Ureter (tissue), 1 donor: ENCODE measurements at places on chromosomes 5 and 9.

- DNase-seq: no peak
These were observed 36.7 kb downstream of the CNTLN start for GRCh38 chr9:17171309-17172094.

- DNase-seq: no peak
These were observed 6.3 kb downstream of the SLC35D2 start for GRCh38 chr9:96376891-96377874.

DNA sequence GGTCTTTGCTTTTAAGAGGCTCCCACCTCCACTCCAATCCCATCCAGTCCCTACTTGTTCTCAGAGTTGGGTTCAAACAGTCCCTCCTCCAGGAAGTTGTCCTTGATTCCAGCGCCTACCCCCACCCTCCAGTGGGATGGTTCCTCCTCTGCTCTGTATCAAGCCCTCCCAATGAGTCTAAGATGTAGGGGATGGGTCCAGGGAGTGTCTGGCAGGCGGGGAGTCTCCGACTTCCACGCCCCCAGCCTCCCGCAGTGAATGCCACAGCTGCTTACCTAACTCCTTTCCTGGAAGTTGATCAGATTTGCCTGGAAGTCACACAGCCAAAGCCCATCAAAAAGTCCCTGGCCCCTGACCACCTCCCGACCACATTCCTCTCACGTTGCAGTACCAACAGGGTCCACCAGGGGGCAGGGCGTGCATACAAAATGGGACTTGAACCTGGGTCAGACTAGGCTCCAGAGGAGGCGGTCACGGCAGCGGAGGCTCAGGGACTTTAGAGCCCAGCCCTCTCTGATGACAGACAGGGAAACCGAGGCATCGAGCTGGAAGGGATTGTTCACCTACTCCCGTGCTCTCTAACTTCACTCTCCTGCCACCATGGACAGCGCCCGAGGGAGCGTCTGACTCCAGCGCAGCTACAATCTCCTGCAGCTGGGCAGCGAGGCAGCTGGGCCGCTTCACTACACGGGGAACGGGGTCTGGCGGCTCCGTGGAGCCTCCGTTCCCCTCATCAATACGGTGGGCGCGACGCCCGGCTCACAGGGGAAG lies 25.0 kb upstream of the TDRD7 start:
- peak; percentile 67 for DNase-seq

DNA sequence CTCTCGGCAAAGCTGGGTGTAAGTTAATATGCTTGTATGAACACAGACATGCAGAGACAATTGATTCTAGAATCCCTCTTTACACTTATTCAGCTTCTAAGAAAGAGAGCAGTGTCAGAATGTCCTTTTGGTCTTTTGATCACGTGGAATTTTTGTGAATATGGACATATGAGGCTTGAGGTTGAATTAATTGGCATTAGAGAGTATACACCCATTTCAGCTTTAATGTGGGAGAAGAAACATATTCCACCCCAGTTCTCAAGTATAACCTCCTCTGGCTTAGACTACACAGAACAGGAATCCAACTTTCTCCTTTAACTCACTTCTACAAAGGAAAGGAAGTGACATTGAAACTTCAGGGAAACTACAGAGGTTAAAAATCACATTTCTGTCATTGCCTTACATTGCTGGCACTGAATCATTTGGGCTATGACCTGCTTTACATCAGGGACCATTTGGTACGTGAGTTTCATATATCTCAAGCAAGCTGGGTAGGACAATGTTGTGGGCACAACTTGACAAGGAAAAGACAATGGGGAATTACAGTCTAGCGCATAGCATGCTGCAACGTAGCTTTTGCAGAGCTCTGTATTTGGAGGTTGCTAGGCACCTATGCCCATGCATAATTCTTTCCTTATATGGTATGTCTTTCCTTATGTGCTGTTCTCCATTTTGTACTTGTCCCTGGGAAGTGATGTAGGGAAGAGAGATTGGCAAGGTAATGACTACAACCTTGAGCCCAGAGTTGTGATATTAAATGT lies 19.5 kb downstream of the DAB2 start:
- no peak for DNase-seq

- no peak for DNase-seq
These were observed 32.1 kb upstream of the PDCL start for GRCh38 chr9:122860319-122861142.

DNA sequence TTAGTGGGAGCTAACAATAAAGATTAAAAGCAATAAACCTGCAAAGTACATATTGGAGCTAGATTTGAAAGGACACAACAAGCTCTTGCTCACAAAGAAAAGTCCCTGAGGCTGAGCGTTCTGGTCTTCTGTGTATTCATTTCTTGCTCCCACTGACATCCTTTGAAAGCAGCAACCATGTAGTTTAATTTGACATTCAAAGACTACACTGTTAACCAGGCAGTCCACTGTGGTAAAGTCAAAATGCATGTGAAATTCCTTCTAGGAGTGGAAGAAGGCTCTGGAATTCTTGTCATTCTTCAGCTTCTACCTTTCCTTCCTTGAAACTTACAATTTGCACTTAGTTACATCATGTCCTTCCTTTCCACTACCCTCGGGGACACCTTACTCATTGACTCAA lies 480.7 kb downstream of the CSNK1G3 start:
- DNase-seq: no peak

DNA sequence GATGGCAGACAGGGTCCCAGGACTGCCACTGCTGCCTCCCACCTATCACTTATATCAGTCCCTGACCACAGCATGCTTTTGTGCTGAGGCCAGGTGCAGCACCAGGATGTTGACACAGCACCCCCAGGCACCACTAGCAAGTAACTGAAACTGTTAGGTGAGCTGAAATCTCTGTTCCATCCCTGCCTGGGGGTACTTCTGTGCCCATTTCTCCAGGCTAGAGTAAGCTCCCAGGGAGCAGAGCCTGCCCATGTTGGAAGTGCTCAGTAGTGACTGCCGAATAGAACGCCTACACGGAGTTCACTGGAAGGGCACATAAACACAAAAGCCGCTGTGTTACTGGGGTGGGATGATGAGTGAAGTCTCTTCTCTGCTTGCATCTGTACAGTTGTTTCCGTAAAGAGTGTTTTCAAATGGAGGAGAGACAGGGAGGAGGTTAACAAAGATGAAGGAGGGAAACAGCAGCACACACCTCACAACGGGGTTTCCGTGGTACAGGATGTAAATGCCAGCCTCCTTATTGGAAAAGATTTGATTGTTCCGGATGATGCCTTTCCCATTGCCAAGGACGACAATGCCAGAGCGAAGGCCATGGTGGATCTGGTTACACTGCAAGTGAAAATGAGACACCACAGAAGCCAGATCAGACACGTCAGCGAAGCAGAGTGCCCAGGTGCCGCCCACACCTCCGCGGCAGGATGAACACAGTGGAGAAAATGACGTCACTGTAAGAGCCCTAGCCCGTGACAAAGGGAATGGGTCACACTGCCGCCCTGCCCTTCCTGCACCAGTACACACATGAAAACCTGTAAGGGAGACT lies 43.1 kb downstream of the POLR1E start:
- DNase-seq: peak; percentile 46

GRCh38 chr5:127571314-127572131 lies 54.1 kb downstream of the PRRC1 start:
- no peak for DNase-seq

GRCh38 chr5:141182248-141182647 lies at the start of gene PCDHB16:
Gene PCDHB16 (plus strand): TSS chr5:141182387. CDS start chr5:141182560, 173 bp downstream.
- DNase-seq: no peak

DNA sequence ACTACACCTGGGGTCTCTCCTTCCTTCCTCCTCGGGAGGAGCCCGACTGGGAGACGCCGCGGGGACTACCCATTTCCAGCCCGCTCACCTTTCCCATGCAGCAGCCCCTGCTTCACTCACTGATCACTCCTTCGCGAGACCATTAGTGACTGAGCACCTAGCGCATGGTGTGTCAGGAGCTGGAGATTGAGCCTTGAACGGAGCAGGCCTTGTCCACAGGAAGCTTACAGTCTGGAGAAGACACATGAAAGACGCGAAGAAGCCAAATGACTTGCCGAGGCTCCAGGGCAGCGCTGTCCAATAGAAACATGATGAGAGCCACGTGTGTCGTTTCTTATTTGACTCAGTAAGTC lies 283 bp upstream of the CFAP90 start:
- DNase-seq: no peak

- DNase-seq: no peak
These were observed 120.7 kb downstream of the PCSK1 start for GRCh38 chr5:96312383-96312782.

DNA sequence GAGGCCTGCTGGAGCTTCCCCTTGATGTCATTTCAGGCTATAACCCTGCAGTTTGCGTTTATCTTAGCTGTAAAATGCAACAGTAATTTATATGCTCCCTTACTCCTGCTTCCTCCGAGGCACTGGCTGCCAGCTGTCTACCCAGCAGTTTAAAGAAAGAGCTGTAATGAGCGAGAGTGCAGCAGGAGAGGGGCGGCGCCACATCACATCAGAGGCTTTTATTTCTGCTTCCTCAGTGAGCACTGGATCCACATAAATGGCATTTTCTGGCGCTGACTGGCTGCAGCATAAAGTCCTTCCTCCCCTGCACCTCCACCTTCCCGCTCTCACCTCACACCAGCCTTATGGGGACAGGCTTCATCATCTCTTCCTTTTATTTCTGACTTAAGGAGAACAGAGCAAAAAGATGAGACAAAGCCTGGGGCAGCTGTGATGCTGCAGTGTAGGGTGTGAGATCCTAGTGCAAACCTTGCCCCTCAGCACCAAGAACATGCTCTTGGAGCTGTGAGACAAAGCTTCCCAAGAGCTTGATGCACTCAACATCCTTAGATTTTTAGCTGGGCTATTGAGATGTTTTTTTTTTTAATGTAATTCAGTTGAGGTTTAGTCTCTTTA lies 829.6 kb upstream of the ZNF608 start:
- DNase-seq: no peak

DNA sequence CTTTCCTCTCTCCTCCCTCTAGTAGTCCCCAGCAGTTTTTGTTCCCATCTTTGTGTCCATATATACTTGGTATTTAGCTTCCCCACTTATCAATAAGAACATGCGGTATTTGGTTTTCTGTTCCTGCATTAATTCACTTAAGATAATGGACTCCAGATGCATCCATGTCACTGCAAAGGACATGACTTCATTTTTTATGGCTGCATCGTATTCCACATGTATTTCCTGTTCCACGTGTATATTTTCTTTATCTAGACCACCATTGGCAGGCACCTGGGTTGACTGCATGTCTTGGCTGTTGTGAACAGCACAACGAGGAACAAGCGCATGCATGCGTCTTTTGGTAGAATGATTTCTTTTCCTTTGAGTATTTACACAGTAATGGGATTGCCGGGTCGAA lies 6.2 kb downstream of the ZNF79 start:
- DNase-seq: no peak

DNA sequence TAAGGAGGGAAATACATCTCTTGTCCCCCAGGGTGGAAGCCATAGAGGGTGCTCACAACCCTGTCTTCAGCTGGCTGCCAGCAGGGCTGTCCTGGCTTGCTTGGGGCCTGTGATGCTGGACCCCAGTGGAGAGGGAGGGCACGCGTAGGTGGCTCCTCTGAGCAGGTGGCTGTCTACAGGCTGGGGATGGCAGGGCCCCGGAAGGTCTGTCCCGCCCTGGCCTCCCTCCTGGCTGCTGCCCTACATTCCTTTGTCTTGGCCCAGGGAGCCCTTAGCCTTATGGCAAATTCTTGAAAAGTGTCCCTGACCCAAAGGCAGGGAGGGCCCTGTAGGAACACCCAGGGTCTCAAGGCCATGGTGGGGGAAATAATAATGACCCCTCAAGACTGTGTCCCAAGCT lies 224.4 kb downstream of the HSPA4 start:
- DNase-seq: no peak

DNA sequence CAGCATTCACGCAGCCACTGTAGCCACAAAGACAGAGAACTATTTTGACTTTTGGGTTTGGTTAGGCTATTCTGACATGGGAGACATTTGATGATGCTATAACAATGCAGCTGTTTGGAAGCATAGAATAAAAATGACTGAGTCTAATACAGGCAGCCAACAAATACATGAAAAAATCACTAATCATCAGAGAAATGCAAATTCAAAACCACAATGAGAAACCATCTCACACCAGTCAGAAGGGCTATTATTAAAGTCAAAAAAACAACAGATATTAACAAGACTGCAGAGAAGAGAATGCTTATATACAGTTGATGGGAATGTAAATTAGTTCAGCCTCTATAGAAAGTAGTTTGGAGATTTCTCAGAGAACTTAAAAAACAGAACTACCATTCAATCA lies 107.1 kb upstream of the POC5 start:
- no peak for DNase-seq

DNA sequence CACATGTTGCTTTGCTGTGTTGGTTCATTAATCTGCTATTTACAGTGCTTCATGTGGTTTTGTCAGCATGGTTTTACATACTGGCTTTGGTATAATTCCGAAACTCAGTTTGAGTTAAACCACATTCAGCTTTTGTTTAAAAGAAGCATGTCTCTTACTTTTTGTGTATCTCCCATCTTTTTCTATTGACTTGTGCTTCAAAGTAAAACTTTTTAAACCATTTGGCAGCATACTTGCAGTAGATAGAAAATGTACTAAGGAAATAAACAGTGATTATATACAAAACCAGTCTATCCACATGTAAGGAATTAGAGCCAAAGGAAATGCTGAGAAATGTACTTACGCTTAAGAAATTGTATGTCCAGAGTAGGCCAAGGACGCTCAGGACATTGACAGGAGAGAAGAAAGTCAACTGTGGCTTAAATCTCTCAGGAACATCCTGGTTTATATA lies 286.9 kb downstream of the ARHGEF28 start:
- DNase-seq: no peak

DNA sequence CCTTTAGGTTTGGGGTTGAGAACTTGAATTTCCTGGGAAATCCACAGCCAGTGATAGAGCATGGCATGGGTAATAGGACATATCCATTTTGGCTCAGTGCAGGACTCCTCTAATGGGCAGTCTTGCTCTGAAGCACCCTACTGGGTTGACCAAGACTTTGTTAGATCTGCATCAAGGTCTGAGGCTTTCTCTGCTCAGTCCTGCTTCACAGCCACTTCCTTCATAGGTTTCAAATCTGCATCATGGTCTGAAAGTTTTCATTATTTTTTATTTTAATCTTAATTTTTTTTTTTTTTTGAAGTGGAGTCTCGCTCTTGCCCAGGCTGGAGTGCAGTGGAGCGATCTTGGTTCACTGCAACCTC lies 36.5 kb downstream of the KIF2A start:
- DNase-seq: no peak

GRCh38 chr9:91378695-91379127 lies 17.0 kb upstream of the AUH start:
- no peak for DNase-seq

GRCh38 chr9:34652602-34653000 lies 616 bp downstream of the IL11RA start:
- DNase-seq: no peak

DNA sequence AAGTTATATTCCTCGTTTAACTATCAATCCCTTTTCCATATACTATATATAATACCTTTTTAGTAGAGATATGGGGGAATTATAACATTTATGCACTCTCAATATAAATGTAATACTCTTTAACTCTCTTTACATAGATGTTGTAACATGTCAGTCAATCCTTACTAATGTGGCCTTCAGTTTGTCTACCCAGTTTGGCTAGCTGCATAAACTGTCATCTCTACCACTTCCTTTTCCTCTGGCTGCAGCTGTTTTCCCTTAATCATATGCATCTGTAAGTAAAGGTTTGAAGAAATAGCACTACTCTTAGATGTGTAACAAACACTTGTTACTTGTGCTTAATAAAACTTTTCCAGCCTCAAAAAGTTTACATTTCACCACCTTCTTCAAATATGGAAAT lies 13.4 kb downstream of the ABHD17B start:
- DNase-seq: no peak

- no peak for DNase-seq
These were observed 66.1 kb downstream of the KIF24 start for GRCh38 chr9:34262971-34263370.
